ENCODE measurements at places on chromosomes 2 and 18.

DNA sequence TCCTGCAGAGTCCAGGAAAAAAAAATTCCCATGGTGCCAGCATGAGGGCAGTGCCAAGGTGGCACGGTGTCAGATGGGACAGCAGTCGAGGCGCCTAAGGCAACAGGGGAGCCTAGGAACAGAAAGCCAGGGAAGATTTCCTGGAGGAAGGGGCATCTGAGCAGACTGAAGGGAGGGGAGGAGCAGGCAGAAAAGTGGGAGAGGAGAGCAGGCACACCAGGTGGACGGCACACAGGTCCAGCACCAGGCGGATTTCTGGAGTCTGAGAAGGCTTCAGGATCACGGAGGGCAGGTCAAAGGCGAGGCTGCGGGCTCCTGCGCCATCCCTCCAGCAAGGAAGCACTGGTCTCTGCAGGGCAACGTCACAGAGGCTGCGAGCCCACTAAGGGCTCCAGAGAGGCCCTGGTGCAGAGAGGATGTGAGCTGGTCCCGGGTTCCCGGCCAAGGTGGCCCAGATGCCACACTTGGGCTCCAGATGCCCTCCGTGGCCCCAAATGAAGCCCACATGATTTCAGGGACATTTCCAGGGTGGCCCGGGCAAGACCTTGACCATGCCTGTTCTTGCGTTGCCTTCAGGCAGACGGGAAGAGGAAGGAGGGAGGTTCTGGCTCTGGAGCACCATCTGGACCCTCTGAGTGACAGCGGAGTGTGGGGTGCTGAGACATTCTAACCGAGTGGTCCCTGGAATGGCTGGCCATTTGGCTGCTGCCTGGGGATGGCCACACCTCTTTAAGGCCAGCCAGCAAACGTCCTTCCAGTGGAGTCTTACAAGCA, 4.1 kb downstream of the HS6ST1 start:
- no peak for DNase-seq

GRCh38 chr18:42155024-42155423, 200.0 kb downstream of the PIK3C3 start:
- no peak for DNase-seq

DNA sequence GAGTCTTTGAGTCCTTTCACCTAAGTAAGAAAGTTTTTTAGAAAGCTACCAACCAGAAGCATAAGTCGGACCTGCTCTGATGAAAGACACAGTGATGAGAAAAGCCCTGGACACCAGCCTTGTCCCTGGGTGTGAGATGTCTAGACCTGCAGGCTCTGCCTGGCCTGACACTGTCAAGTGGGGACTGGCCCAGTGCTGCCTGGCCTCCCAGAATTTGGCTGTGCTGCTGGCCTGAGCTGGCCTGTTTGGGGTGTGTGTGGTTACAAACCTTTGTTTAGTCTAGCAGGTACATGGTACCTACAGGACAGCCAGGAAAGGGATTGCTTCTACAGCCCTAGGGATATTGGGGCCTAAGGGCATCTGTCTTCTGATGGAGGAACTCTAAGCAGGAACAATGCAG, 48.3 kb downstream of the ASB1 start:
- no peak for DNase-seq

- DNase-seq, result no peak
Observed at GRCh38 chr2:61759718-61760117, 94.1 kb downstream of the FAM161A start.

- no peak for DNase-seq
Observed at GRCh38 chr2:19312949-19313348, 45.5 kb downstream of the OSR1 start.

GRCh38 chr2:158464426-158465281, 7.9 kb downstream of the PKP4 start:
- DNase-seq, result no peak

GRCh38 chr2:4445821-4446220, 742.4 kb downstream of the DCDC2C start:
- no peak for DNase-seq

- no peak for DNase-seq
Observed at GRCh38 chr2:216064014-216064630, 17.5 kb downstream of the PECR start.

DNA sequence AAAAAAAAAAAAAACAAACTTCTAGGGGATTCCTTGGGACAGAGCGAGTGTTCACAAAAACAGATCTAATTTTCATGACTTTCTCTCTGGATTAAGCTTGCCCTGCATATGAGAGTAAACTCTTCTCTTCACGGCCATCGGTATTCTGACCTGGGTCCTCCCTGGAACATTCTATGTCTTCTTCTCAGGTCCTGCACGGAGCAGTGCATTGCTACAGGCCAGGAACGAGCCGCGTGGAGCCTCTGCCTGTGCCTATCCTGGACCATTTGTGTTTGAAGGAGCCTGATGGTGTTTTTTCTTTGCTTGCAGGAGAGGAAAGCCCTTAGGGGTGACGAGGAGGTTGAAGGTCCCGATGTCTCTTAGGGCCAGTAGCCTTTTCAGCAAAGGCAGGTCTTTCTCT, 1.8 kb upstream of the OXER1 start:
- no peak for DNase-seq

DNA sequence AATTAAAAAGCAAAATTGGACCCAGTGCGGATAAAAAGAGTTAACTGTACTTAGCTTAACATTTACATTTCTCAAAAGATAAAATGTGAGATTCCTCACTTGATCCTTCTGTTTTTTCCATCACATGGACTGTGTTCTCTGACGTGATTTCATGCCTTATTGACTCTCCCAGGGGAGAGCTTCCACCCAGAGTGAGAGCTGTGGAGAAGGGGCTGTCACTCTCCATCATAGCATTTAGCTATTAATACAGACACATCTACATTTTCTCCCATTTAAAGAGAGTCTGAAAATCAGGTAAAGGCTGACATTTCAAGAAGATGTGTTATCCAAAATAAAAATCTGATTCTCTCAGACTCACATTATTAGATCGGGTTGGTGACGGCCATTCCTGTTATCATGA, 493.8 kb downstream of the FBXO15 start:
- no peak for DNase-seq

GRCh38 chr2:67241453-67241852, 155.7 kb upstream of the ETAA1 start:
- DNase-seq, result no peak

DNA sequence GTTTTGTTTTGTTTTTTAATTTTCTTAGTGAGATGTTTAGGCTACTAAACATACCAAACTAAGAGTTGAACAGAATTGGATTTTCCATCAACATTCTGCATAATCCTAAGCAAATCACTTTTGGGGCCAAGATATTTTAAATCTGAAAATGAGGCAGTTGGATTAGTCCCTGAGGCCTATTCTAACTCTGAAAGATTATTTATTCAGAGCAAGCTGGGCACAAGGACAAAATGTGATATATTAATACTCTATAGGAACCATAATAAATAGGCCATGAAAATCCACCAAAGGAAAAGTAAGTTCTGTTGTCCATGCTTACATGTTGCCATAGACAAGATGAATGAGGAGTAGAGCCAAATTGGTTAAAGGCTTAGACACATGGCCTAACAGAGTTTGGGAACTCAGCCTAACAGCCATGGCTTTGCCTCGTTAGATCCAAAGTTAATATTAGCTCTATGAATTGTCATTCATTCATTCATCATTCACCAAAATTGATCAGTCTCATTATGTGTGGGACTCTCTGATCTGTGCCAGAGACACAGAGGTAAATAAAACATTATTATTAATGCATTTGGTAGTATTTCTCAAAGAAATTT, 183.5 kb downstream of the SCG2 start:
- no peak for DNase-seq

GRCh38 chr18:70454704-70455322, 166.0 kb downstream of the SOCS6 start:
- no peak for DNase-seq

GRCh38 chr18:50338122-50338521, 36.7 kb upstream of the SKA1 start:
- DNase-seq, result no peak

GRCh38 chr2:32009516-32010256, 1.1 kb downstream of the MEMO1 start:
- peak; percentile 15 for DNase-seq

DNA sequence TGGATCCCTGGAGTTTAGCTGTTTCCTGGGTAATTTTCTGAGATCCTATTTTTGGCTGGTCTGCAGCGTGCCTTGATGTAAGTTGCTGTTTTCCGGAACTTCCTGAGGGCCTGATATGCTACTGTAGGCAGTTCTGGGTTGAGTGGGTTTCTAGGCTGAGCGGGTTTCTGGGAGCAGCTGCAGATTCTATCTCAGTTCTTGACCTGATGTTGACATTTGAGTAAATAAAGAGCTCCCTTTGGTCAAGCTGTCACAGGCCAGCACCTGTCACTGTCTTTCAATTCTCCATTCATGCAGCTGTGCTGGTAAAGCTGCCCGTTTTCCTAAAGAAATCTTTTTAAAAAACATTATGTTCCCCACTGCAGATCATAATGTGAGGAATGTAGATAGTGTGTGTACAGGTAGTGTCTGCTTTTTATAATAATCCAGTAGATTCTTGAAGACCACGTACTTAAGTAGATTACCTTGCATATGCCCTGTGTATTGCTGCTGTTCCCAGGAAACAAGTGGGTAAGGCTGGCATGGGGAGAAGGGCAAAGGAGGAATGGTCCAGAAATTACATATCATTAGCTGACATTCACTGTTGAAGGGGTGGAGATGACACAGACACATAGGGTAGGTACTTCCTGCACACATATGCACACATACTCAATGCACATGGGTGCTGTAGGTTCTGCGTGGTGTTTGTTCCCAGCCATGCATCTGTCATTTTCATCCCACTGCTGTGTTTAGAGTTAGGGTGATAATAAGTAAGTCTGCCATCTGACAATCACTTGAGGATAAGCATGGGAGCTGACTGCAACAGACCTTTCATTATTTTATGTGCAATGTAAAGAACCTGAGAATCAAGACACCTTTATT, 25.9 kb downstream of the CD28 start:
- no peak for DNase-seq

- DNase-seq, result no peak
Observed at GRCh38 chr2:210859314-210859713, 302.9 kb downstream of the CPS1 start.

DNA sequence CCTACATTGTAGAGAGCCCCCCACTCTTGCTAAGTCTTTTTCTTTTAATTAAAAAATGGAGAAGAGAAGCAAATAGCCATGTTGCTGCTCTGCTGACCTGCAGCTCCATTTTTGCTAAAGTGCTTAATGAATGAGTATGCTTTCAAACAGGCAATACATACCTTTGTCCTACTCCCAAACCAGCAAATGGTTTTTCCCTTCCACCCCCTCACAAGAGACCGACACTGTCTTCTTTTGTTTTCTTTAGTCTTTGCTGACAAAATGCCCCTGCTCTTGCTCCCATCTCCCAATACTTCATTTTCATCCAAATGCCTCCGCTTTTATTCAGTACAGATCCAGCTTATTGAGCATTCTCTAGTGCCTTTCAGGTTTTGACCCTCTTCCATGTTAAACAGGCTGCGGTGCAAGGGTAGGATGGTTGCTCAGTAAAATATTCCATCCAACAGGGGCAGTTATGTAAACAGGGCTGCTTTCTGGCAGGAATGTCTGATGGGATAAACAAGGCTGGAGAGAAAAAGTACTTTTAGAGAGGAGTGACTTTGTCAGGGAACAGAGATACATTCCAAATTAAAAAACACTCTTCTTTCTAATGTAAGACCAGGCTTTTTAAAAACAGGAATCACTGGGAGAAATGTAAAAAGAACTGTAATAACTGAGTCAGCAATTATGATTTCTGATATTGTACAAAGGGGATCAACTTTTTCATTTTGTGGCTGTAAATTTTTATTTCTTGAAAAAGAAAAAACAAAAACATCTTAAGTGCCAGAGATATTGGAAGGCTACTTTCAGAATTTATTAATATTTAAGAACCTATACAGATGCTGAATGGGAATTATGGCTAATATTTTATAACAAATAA, 136.8 kb downstream of the MEP1B start:
- DNase-seq, result no peak

- DNase-seq, result no peak
Observed at GRCh38 chr2:147827088-147827375, 17.8 kb upstream of the ACVR2A start.

GRCh38 chr2:24548058-24548457, 57.0 kb downstream of the NCOA1 start:
- no peak for DNase-seq

DNA sequence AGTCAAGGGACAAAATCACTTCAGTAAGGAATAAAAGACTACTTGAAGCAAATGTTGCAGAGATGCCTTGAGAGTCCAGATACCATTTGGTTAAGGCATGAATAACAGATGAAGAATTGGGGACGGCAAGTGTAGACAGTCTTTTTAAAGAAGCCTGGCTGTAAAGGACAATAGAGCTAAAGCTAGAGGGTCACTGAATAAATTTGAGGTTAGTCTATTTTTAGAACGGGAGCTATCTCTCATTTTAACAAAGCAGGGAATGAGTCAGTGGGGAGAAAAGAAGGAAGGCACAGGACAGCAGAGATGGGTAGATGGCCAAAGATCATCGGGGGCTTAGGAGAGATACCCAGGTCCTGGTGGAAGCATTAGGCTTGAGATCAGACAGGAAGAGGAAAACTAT, 30.6 kb upstream of the CHN1 start:
- no peak for DNase-seq

GRCh38 chr2:71347517-71347916, 15.9 kb downstream of the ZNF638 start:
- DNase-seq, result no peak

DNA sequence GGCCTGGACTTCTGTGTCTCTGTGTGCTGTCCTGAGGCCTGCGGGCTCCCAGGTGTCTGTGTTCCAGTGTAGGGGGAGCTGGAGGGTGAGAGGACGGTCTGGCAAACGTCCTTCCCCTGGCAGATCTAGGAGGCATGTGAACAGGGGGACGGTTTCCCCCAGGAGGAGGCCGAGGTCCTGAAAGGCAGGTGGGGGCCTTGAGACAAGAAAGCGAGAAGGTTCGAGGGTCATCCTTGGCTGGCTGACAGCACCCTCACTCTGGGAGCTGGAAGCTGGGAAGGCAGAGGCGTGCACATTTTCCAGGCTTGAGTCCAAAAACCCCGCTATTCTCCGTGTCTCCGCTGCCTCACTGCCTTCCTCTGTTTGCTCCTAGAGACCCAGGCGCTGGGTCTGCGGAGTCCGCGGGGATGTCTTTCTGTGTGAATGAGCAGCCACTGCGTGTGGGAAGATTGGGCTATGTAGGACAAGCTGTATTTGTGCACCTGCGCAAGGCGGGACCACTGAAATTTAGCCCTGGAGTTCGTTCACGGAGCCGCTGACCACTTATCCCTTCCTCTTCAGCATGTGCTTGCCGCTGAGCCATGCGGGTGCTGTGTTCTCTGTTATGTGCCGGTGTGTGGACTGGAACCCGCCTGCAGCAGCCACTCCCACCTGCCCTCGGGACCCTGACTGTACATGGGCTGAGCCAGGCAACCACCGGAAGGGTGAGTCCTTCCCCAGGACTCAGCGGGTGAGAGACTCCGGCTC, 43.7 kb downstream of the TWIST2 start:
- no peak for DNase-seq

All from stimulated activated CD4-positive, alpha-beta T cell treated with anti-CD3 and anti-CD28 coated beads, Interleukin-15, amount 100 ng/mL, for 1 hour (primary cell).